Activated CD4-positive, alpha-beta T cell treated with anti-CD3 and anti-CD28 coated beads, Interleukin-2, amount 10 ng/mL, durations not matched to agents 7 days and 5 days (primary cell): ENCODE measurements at places on chromosomes 5 and 9. TPM values are rescaled to one million over a fixed set of nuclear protein-coding genes. Genes with fewer than 3 reads are reported as not detected.

DNA sequence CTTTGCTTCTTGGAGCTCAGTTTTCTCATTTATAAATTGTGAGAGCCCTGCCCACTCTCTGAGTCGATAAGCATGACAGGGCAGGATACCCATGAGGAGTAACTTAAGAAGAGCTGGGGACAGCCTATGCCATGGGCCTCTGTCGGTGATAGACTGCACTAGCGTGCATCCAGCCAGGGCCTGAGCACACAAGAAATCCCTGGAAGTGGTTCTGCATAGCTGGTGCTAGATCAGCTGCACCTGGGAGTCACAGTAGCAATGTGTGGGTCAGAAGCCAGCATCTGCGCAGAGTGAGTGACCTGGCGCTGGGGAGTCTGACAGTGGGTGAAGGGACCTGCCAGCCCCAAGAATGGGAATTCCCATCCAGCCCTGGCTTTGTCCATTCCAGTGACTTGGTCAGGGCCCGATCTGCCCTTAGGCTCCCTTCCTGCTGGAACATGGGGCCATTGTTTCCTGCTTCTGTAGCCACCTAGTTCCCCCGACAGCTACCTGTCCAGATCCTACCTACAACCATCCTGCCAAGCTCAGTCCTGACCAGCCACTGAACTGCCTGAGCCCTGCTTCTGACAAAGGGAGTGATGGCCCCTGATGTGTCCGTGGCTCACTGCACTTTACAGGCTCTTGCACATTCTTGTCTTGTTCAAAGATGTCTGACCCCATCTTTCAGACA lies 35.9 kb upstream of the NANS start:
- H3K4me1 ChIP-seq: peaks cover 3% of the 10 kb centered on the region
- H3K27me3 ChIP-seq: no peaks in the 10 kb centered on the region
- peaks cover 44% of the 10 kb centered on the region for H3K36me3 ChIP-seq

- no peak overlapping the region for H3K4me3 ChIP-seq
- no peak overlapping the region for H3K27ac ChIP-seq
- H3K36me3 ChIP-seq: no peaks in the 10 kb centered on the region
- H3K27me3 ChIP-seq: peaks cover 4% of the 10 kb centered on the region
- H3K4me1 ChIP-seq: no peaks in the 10 kb centered on the region
- no peak for DNase-seq
Measured at GRCh38 chr5:122896598-122897282, 51.3 kb downstream of the SNX24 start.

GRCh38 chr9:16309469-16310271 lies 560.8 kb downstream of the BNC2 start:
- H3K36me3 ChIP-seq: no peaks in the 10 kb centered on the region
- no peak for DNase-seq
- H3K27me3 ChIP-seq: no peaks in the 10 kb centered on the region
- no peaks in the 10 kb centered on the region for H3K4me1 ChIP-seq

GRCh38 chr9:95770653-95771131 lies 104.8 kb upstream of the ERCC6L2 start:
- no peak overlapping the region for H3K4me3 ChIP-seq
- peaks cover 38% of the 10 kb centered on the region for H3K27me3 ChIP-seq
- no peaks in the 10 kb centered on the region for H3K36me3 ChIP-seq

Gene GRIN1
- total RNA-seq: 0.05 TPM
